Dorsolateral prefrontal cortex (tissue), 122 donors: ENCODE measurements at places on chromosomes 3 and 15. TPM values are rescaled to one million over a fixed set of nuclear protein-coding genes. Genes with fewer than 3 reads are reported as not detected.
A peak's percentile ranks its signal among the peaks of the same experiment; 100 is the strongest.

SNURF gene
- 160 TPM for total RNA-seq

PLA1A gene
- total RNA-seq = 3.4 TPM

GRCh38 chr15:31752065-31752762, 278.1 kb upstream of the CHRNA7 start:
- DNase-seq = no peak

GRCh38 chr15:74128785-74129585, 1.4 kb upstream of the ISLR2 start:
- DNase-seq = no peak

- DNase-seq = no peak
Observed at GRCh38 chr3:33041909-33042308, 55.0 kb downstream of the GLB1 start.

DNA sequence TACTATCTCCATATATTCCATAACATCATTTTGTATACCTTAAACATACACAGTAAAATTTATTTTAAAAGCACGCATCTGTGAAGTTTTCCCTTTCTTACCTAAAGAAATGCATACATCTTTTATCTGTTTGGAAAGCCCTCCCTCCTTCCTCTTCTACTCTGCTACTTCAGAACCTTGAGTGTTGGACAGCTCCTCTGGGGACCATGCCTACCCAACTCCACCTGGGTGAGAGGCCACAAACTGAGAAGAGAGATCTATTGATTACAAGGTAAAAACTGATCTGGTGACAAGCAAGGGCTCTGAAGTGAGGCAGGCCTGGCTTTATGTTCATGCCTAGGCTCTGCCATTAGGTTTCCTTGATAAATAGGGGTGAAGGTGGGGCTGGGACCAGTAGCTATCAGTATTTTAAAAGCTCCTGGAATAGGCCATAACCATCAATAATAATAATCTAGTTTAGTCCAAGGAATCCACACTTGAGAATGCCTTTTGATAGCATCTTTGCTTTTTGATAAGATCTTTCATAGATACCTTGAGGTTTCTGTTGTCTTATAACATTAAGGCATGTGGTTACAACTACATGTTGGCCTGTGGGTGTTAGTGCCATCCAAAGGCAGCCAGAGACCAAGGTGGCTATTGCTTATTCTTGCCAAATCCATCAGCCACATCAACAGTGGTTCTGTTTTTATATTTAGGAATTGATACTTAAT, 148.8 kb downstream of the KCNMB2 start:
- DNase-seq = no peak

DNA sequence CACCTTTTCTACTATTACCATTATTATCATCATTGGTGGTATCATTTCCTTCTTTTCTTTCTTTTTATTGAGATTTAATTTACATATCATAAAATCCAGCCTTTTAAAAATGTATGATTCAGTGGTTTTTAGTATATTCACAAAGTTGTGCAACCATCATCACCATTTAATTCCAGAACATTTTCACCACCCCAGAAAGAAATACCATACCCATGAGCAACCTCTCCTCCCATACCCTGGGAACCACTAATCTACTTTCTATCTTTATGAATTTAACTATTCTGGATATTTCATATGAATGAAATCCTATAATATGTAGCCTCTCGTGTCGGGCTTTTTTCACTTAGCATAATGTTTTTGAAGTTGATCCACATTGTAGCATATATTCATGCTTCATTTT, 29.1 kb downstream of the AAGAB start:
- no peak for DNase-seq

- no peak for DNase-seq
Observed at GRCh38 chr15:70034141-70034540, 63.6 kb downstream of the TLE3 start.

GRCh38 chr3:183984749-183985729, 32.6 kb downstream of the ABCC5 start:
- DNase-seq = no peak

DNA sequence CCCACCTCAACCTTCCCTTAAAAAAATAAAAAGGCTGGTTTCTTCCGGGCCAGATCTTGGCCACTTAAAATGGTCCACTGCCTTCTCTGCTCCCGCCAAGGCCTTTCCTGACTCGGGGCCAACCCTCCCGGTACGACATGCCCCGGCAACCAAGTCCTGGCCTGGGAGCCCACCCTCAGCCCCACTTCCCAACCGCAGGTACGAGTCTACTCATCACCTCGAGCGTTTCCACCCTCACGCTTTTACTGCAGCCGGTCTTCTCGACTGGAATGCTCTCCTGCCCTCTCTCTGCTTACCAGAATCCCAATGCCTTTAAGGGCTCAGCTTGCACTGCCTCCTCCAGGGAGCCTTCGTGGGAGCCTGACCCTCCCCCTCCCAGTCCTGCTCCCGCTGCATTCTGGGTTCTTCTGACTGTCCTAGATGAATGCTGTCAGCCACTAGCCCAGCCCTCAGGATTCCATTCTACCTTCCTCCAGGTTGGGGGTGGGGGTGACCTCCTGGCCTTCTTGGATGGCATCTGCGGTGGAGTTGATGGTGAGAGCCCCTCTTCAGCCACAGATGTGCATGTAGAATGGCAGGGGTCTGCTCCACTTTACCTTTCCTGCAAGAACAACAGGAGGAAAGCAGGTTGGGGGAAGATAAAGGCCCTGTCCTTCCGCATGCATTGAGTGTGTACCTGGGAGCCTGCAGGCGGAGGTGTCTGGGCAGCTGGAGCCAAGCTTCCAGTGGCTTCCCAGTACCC, 1.1 kb upstream of the CSRNP1 start:
- DNase-seq = no peak

DNA sequence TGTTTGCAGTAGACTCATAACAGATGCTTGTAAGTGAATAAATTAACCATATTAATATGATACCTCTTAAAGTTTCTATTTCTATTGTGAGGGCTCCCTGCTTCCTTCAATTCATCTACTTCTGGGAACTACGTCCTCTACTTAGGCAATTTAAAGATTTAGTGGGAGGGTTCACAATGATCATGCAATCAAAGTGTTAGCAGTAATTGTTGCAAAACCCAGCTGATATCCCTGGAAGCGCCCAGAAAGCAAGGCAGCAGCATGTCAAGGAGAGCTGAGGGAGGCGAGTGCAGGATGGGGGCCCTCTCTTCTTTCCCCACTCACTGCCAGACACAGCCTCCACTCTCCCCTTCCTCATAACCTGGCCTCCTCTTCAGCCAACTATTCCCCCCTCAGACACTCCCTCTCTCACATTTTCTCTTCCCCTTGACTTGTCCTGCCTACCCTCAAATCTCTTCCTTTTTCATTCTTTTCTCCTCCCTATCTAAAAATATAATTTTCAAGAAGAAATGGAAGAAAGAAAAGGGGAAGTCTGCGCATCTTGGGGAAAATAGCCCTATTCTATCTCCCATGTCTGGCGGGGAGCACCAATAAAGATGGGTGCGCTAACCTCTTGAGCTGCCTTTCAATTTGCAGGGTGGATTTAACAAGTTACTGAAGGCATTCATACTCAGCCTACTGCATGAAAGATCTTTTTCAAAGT, 6.6 kb downstream of the TMEM212 start:
- DNase-seq = no peak

DNA sequence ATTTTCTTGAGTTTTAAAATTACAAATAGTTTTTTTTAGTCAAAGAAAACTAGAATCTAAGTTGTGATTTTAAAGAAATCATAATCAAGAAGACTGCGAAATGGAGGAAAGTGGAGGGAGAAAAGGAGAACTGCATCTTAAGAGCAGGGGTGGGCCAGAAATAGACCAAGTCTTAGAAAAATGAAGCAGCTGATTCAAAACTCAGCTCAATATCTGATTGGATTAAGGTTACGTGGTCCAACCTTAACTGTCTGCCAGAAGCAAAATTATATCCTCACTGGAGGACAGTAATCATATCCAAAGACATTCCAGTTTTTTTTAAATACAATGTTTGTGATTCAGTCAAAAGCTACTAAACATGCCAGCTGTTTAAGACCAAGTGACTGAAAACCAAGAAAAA, 41.4 kb downstream of the CHSY1 start:
- DNase-seq = no peak

- DNase-seq = peak; percentile 57
Observed at GRCh38 chr15:69576035-69576526, 123.5 kb downstream of the RPLP1 start.
